ENCODE measurements at places on chromosomes 3 and 15. TPM values are rescaled to one million over a fixed set of nuclear protein-coding genes. Genes with fewer than 3 reads are reported as not detected.

The UBA5 gene
- 48.9 TPM for total RNA-seq

The MUC20 gene
- 7.0 TPM for total RNA-seq

The UROC1 gene
- not detected for total RNA-seq

The DUOXA2 gene
- total RNA-seq: not detected

The MESP2 gene
- not detected for total RNA-seq

The SH3GL3 gene
- total RNA-seq: not detected

The DNAJA4 gene
- total RNA-seq: 39.7 TPM

The VILL gene
- total RNA-seq: 18.4 TPM
